Stimulated activated CD4-positive, alpha-beta T cell treated with anti-CD3 and anti-CD28 coated beads, Interleukin-2, amount 100 ng/mL, for 48 hours (primary cell): ENCODE measurements at places on chromosomes 5 and 9.

- no peak for DNase-seq
Measured at GRCh38 chr9:120212853-120213200, 367.1 kb downstream of the CDK5RAP2 start.

DNA sequence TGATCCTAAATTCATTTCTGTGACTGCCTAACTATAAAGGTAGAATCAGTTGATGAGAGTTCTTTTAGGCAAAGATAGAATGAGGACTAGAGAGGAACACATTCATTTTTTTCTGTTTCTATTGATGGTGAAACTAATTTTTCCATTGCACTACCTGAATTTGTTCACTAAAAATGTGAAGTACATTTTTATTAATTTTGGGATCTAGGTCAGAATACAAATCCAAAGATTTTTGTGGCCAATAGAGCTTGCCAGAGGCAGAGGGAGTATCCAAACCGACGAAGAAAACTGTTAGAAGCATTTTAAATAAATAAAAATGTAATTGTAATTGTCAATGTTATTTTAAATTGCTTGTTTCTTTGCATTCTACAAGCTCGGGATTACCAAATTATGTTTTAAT lies 78.1 kb downstream of the MTREX start:
- DNase-seq: no peak

- no peak for DNase-seq
Measured at GRCh38 chr5:171365351-171365750, 22.3 kb upstream of the NPM1 start.

GRCh38 chr5:5882706-5883105 lies 460.2 kb downstream of the ICE1 start:
- no peak for DNase-seq
